ENCODE measurements at places on chromosomes 12 and 14.

DNA sequence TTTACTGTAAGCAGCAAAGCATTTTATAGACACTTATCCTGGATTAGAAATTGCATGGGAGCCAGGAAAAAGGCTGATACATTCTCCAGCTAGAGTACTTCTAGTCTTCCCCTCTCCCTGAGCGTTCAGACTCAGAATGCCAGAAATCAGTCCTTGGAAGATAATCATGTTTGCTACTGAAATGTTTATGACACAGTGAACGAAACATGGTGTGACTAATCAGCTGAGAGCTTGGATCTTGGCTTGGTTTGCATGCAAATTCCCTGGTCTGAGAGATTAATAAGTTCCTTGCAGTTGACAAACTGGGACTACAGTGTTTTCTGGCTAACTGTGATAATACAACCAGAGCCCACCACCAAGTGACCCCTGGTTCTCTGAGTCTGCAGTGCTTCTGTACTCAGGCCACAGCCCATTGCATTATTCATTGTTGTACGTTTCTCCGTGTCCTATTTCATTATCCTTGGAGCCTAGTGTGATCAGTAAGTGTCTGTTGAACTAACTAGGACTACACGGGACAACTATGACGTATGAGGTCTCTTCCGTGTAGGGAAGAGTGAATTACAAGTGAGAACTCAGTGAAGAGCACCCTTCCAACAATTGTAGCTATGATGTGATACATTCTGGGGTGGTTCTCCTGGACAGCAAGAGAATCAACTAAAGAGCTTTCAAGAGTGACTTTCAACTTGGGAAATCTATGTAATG lies 34.6 kb upstream of the EVL start:
- peak; percentile 93 for DNase-seq

- DNase-seq = no peak
Measured at GRCh38 chr12:82319276-82319675, 38.9 kb downstream of the CCDC59 start.

- DNase-seq = no peak
Measured at GRCh38 chr12:41167701-41168100, 20.4 kb upstream of the PDZRN4 start.

GRCh38 chr14:100039903-100040302 lies 25.3 kb upstream of the EVL start:
- DNase-seq = no peak

DNA sequence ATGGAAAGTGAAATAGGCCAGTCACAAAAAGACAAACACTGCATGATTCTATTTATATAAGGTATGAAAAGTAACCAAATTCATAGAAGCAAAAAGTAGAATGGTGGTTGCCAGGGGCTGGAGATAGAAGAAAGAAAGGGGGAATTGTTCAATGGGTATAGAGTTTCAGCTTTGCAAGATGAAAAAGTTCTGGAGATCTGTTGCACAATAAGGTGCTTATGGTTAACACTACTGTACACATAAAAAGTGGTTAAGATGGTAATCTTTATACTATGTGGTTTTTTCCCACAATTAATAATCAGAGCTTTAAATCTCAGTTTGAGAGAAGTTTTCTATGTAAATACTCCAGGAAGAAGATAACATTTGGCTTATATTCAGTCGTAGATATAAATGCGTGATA lies 73.4 kb downstream of the SLC38A4 start:
- peak; percentile 13 for DNase-seq

DNA sequence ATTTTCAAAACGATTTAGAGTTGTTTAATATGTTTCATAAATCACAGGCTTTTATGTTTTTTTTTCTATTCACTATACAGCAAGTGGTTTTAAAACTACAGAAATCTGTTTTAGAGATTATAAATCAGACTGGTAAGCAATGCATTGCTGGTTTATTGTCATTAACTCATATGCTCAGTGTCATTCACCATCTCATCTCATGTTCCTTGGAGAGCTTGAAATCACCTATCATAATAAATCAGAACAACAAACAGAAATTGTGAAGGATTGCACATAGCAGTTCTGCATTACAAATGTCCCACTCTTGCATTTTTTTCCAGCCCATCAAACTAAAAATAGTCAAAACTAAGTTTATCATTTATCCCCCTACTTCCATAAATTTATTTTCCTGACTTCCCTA lies 470.8 kb downstream of the FSCB start:
- DNase-seq = no peak

- peak; percentile 82 for DNase-seq
Measured at GRCh38 chr12:94186278-94187241, 38.2 kb downstream of the PLXNC1 start.

- peak; percentile 63 for DNase-seq
Measured at GRCh38 chr14:89027097-89027740, 202.8 kb downstream of the TTC8 start.

GRCh38 chr12:128365651-128366231 lies 98.8 kb downstream of the TMEM132C start:
- peak; percentile 22 for DNase-seq

DNA sequence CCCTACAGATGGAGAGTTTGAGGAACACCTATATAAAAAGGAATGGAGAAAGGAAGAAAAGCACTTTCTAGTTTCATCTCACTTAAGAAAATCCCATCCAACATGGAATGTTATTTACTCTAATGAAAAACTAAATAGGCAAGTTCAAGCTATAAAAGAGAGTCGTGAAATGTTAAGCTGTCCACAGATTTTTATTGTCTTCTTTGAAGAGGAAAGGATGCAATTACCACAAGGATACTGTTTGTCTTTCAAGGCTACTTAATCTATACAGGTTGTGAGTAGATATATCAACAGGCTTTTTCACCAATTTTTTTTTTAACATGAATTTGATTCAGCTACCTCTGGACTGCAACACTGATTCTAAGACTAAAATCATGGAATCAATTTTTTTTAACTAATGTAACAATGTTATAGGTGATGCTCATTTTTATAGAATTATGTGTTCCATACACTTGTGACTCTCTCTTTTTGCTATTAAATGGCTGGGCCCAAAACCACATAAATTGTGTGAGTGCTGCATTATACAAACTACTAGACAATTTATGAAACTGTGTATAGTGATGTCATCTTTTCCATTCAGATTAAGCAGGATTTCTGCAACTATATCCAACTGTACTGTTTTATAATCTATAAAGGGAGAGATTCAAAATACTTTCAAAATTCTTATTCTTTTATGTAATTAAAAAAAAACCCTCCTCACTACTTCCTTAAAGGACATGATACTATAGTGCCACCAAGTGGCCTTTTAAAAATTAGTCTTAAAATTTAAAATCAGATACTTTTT lies 26.8 kb upstream of the BMAL2 start:
- peak; percentile 41 for DNase-seq

DNA sequence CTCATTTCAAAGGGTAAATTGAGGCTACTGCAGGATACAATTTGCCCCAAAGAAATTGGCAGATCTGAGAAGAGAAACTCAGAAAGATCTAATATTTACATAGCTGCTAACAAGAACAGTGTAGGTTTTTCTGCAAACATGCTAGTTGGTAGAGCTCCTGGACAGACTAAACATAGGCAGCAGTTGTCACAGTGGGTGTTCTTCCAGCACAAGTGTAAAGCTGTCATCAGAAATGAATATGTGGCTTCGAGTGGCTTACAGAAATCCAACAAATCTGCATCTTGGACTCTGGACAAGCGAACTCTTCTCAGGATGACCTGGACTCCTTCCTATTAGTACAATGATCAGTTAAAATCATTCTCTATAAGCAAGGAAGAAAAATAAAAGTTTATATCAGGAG lies 5.9 kb downstream of the CBX5 start:
- DNase-seq = no peak

DNA sequence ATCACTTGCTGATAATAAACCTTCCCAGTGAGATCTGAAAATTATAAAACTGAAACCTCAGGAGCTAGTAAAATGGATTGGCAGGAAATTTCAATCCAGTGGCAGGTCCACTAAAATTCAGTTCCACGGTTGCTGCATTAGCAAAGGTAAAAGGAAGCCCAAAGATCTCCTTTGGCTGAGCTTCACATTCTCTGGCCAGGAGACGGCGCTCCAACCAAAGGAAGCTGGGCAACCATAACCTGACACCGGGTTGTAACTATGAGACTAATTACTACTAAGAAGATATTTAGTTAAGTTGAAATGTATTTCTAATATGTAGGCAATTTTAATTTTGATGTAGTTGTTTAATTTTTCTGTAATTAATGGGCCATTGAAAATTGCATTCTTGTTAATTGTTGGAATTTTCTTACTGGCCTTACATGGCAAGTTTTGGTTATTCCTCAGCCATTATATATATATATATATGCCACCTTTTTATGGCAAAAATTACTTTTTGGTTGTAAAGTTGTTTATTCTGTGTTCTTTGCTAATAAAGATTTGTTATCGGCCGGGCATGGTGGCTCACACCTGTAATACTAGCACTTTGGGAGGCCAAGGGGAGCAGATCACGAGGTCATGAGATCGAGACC lies 17.0 kb downstream of the OR8S1 start:
- no peak for DNase-seq

- no peak for DNase-seq
Measured at GRCh38 chr12:59181196-59181777, 261.0 kb upstream of the LRIG3 start.

DNA sequence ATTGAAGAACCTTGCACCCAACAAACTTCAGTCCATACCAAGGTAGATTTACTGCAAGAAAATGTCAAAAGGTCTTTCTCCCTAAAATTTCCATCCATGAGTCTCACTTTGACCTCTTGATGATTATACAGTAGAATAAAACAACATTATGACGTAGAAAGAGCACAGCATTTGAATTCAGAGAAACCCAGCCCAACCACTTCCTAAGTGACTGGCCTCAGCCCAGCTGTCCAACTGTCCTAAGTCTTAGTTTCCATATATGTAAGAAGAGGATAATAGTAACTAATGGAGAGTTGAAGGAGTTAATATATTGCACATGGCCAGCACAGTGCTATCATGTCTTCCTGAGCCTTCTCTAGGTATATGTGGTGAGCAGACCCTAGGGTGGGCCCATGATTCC lies 41.0 kb upstream of the NELL2 start:
- no peak for DNase-seq

GRCh38 chr12:104458694-104459367 lies 2.1 kb downstream of the CHST11 start:
- DNase-seq = no peak

DNA sequence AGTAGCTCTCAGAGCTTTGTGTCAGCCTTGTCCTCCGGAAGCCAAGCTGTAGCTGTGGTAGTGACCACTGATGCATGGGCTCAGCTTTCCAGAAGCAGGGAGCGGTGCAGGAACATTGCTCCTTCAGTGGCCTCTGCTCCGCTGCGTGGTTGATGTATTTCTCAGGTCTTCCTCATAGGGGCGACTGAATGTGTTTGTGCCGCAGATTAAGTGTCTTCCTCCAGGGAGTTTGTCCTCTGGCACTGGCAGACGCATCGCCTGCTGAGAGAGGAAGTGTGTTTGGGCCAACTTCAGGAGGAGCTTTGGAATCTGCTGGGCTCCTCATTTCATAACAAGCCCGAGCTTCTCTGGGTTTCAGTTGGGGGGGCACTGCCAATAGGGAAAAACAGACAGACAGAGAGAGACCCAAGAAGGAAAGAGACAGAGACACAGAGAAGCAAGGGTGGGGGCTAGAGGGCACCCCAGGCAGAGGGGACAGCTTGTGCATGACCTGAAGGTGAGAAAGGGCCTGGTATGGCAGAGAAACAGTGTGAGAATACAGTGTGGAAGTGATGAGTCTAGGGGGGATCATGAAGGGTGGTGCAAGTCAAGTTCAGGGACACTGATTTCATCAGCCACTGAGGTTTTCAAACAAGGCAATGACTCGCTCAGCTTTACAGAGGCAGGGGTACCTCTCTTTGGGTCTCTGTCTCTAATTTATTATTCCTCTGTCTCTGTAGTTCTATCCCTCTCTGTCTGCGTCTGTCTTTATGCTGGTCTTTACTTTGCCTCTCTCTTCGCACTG lies 69.4 kb upstream of the PRIMA1 start:
- no peak for DNase-seq

GRCh38 chr14:95503365-95504134 lies 12.9 kb downstream of the SYNE3 start:
- no peak for DNase-seq

- peak; percentile 13 for DNase-seq
Measured at GRCh38 chr14:91897106-91897701, 29.9 kb upstream of the TC2N start.

GRCh38 chr12:32854716-32855115 lies 41.9 kb downstream of the PKP2 start:
- DNase-seq = no peak

- DNase-seq = peak; percentile 16
Measured at GRCh38 chr14:35631071-35631805, 97.3 kb downstream of the INSM2 start.

GRCh38 chr14:54652188-54652587 lies 85.3 kb downstream of the SAMD4A start:
- DNase-seq = peak; percentile 99

DNA sequence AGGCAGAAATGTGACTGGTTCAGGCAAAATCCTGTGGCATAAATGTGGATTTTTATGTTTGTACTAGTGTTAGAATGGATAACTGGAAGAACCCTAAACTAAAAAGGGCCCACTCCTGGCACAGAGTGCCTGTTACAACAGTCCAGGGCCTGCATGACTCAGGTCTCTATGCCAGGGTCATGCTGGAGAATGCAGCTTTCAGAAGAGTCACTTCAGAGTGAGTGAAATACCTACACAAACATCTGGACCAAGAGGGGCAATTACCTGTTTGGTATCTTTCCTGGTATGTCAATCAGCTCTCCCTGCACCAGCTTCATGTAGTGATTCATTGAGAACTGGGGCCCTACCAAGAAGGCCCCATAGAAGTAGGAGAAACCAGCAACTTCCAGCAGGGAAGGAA lies 10.0 kb downstream of the EMG1 start:
- DNase-seq = no peak

- peak; percentile 98 for DNase-seq
Measured at GRCh38 chr12:120231316-120232011, 30.6 kb upstream of the RPLP0 start.

All from fibroblast of skin of abdomen (primary cell).